Activated CD4-positive, alpha-beta T cell treated with anti-CD3 and anti-CD28 coated beads, Interleukin-2, amount 50 U/mL, for 48 hours (primary cell): ENCODE measurements at places on chromosomes 7 and 10.

- DNase-seq = peak; percentile 14
Measured at GRCh38 chr7:98133181-98133580, 26.5 kb downstream of the LMTK2 start.

DNA sequence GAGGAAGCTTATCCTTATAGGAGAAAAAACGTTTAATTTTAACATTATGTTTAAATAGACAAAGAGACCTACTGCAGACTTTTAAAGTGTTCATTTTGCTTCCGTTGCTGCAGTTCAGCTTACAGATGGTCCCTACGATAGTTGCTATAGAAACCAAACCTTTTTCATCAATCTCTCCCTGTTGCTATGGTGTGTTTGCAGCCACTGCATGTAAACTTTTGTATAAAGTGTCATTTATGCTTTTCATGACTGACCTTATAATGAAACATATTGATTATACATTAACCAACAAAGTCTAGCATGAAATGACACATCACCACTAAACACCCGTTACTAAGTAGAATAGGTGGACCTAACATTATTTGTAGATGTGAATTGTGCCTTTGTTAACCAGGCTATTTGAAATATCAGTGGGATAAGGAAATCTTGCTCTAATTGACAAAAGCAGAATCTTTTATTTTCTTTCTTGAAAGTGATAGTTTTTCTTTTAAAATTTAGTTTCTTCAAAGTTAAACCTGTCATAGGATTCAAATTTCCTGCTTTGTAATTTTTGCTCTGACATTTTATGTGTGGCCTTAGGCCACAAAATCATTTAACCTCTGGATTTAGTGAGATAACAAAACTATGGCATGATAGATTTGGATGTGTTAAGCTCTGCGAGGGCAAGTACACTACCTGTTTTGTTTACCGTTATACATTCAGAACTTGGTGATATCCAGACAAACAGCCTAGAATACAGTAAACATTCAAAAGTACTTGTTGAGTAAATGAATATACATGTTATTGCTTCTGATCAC, 64.0 kb downstream of the CACNB2 start:
- no peak for DNase-seq

DNA sequence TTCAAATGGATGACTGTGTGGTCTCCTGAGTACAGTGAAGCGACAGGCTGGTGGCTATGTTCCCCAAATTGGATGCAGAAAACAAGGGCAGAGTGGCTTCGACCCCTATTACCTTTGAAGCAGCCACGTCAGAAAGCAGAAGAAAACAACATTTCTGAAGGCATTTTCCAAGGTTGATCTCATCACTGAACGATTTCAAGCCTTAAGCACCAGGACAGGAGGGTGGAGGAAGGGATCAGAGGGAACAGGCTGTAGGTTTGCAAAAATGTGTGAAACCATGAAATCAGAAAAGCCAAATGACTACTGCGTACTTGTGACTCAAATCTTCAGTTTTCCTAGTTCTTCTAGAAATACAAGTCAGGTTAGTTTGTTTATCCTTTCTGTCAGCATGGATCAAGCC, 181.0 kb upstream of the TMEM106B start:
- no peak for DNase-seq

DNA sequence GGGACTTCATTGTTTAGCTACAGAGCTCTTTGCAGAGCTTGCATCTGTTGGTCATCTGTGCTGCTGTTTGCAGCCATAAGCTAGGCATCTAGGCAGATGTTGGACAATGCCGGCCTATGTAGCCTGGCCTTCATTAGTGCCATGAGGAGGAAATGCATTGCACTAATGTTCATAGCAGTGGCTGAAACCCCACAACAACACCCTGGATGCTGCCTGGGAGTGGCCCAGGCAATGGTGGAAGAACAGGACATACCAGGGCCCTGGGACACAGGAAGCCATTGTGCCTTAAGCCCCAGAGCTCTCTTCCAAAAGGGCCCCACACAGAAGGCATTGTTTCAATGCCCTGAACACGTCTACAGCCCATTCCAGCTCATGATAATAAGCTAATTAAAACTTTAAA, 131.5 kb upstream of the LYZL1 start:
- no peak for DNase-seq

DNA sequence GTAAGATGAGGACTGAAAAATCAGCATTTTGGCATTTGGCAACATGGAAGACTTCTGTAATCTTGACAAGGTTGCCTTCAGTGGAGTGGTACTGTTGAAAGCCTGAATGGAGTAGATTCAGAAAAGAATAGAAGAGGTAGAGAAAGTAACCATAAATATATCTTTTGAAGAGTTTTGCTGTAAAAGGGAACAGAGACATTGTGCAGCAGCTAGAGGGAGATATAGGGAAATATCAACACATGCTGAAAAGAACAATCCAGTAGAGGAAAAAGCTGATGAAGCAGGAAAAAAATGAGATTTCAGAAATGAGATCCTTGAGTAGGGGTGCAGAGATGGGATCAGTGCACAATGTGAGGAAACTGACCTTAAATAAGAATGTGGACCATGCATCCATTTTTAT, 60.0 kb downstream of the RAPGEF5 start:
- no peak for DNase-seq

DNA sequence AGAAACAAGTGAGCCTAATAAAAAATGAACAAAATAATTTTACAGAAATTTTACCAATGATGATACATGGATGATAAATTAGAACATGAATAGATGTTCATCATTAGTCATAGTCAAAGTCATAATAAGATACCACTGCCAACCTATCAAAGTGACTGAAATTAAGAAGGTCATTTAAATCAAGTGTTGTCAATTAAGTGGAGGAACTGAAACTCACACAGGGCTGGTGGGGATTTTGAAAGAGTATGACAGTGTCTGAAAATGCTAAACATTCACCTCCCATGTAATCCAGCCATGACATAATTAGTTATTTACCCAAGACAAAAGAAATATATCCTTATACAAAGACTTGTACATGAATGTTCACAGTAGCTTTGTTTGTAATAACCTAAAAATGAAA, 57.1 kb upstream of the DYNC1I1 start:
- no peak for DNase-seq

DNA sequence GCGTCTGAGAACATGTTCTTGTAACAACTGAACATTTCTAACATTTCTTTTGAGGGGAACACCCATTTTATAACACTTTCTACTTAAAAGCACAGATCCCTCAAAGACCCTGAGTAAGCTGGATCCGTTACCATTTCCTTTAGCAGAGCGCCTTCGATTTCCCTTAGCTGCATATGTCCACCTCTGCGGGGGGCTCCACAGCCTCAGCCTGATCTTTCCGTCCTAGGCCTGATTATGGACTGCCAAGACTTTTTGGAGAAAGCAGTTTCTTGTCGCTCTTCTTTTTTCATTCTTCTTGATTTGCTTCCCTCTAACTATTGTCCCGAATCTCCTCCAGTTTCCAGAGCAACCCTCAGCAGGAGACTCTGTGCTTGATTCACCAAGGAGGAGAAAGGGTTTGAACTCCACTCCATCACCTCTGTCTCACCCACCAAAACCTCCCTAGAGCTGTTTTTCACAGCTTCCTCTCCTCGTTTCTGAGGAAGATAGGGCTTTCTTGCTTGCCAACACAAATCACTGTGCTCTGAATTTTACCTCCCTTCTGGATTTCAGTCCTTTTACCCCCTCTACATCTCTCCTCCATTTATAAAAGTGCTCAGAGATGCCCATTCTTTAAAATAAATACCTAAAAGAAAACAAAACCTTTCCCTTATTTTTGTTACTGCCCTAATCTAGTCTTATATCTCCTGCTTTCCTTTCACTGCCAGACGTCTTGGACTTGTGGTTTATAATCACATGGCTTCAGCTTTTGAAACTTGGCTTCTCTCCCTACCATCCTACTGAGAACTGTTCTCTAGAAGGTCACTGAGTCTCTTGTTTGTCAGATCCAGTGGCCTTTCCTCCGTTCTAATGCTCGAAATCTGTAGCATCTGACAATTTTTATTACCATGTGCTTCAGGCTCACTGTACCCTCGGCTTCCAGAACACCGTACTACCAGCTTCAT, 30.5 kb upstream of the ZRANB1 start:
- DNase-seq = no peak

DNA sequence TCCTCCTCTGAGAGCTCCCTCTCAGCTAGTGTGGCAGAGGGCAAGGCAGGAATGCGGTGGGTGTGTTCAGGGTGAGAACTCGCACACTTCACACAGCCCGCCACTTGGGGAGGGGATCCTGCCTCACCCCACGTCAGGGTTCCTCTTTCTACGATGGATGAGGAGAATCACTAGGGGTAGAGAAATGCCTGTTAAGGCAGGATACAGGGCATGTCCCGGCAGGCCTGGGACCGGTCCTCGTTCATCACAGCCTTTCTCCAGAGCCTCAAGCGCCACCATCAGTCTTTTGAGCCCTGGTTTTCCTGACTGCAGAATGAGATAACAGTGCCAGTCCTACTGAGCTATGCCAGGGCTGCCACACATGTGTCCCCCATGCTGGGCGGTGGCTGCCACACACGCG, 546.7 kb upstream of the ADARB2 start:
- DNase-seq = no peak

- DNase-seq = no peak
Measured at GRCh38 chr10:31578181-31578852, 259.3 kb downstream of the ZEB1 start.

GRCh38 chr10:22997096-22997495, 69.2 kb downstream of the ARMC3 start:
- DNase-seq = no peak

- DNase-seq = no peak
Measured at GRCh38 chr7:22846961-22847360, 24.3 kb upstream of the TOMM7 start.

- no peak for DNase-seq
Measured at GRCh38 chr10:125095228-125095627, 65.1 kb downstream of the CTBP2 start.

GRCh38 chr10:79457256-79457785, 11.9 kb upstream of the ZCCHC24 start:
- no peak for DNase-seq

DNA sequence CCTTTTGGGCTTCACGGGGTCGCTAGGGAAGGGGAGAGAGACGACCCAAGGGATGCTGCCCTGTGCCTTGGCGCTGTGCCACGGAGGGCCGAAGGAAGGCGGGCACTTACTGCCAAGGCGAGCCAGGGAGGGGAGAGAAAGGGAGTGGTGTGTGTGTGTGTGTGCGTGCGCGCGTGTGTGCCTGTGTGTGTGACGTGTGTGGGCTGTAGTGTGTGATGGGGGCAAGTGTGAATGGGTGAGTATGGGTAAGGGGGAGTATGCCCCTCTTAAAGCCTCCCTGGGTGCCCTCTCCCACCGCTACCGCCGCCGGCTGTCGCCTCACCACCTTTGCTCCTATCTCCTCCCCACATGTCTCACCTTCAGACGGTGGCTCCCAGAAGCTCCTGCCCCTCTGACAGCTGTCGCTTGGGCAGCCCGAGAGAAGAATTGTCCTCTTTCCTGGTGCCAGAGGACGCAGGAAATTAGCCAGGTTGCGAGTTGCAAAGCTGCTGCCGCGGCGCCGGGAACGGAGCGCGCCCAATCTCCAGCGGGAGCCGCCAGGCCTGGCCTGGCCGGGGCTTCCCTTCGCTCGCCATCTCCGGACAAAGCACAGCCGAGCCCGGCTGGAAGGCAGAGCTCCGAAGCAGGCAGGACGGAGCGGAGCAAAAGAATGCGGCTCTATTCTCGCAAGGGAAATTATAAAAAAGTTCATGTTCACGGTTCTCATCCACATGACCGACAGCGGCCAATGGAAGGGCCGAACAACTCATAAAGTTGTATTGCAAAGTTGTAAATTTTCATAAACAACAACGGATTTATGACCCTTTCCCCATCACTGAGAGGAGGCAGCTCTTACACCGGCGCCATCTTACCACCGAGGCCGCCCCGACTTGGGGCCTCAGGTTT, at the start of gene HOXA3:
TSS of gene HOXA3 (minus strand) at position 653 of the 885 bp plus-strand sequence. CDS start 41,943 bp downstream, outside the sequence.
- no peak for DNase-seq

- no peak for DNase-seq
Measured at GRCh38 chr7:138934367-138934766, 46.8 kb downstream of the KIAA1549 start.

DNA sequence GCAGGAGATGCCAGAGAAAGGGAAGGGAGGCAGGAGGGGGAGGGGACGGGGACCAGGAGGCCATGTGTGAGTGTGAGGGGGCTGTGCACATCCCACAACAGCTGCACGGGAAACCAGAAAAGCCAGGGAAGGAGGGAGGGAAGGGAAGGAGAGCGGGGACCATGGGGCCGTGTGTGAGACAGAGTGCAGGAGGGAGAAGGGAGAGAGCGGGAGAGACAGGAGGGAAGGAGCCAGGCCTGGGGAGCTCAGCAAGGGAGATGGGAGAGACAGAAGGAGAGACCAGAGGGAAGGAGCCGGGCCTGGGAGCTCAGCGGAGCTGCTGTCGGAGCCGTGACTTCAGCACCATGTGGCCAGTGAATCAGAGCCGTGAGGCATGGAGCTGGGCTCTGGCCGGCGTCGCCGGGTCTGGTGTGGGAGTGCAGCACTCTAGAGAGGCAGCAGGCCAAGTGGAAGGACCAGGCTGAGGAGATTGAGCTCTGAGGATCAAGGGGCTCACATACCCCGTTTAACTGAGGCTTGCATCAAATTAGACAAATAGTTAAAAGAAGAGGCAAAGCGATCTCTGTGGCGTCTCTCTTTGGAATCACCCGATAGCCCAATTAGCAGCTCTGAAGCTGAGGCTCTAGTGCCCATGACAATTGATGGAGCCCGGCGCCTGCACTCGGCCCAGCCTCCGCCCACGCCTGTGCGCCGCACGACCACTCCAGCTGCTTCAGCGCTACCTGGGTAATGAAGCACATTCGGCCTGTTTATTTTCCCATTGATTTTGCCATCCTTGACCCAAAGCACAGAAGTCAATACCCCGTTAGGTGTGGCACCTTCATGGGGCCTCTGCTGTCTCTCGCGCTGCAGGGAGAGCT, 150.4 kb downstream of the MAD1L1 start:
- DNase-seq = no peak

- DNase-seq = no peak
Measured at GRCh38 chr10:113356794-113357680, 195.8 kb upstream of the HABP2 start.

- DNase-seq = no peak
Measured at GRCh38 chr10:119340893-119341458, 133.6 kb downstream of the GRK5 start.

- no peak for DNase-seq
Measured at GRCh38 chr7:109745677-109746410, 1176.2 kb downstream of the DNAJB9 start.

DNA sequence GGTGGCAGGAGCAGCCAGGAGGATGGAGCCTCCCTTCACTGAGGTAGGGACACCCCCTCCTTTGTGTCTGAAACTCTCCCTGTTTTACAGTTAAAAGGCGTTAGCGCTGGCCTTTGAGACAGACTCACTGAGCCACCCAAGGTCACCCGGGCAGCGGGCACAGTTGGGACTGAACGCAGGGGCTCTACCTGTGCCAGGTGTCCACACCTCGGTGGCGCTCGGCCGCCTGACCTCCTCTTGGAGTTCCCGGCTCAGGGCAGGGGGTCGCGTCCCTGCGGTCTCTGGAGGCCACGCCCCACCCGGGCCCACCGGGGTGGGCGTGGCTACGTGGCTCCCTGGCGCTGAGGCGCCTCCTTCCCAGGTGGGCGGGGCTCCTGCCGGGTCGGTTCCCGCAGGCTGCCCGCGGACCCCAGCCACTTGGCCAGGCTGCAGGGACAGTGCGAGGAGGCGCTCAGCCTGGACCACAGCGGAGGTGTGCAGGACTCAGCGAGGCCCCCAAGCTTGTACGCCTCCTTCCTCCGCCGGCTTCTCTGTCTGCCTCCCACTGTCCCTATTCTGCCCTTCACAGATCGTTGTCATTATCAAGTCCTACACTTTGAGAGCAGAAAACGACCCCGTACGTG, 39.9 kb upstream of the LEP start:
- DNase-seq = no peak

GRCh38 chr10:124075231-124075955, 18.0 kb downstream of the CHST15 start:
- DNase-seq = no peak

GRCh38 chr10:8187171-8187666, 132.7 kb downstream of the GATA3 start:
- DNase-seq = no peak
